CD4-positive, alpha-beta T cell treated with Interleukin-12 subunit alpha and Interleukin-12 subunit beta, for 1 hour (primary cell): ENCODE measurements at places on chromosomes 2 and 18.
A peak's percentile ranks its signal among the peaks of the same experiment; 100 is the strongest.

GRCh38 chr18:7626922-7627440, 59.9 kb downstream of the PTPRM start:
- no peak for DNase-seq

- no peak for DNase-seq
Measured at GRCh38 chr2:150075831-150076230, 411.6 kb downstream of the RND3 start.

DNA sequence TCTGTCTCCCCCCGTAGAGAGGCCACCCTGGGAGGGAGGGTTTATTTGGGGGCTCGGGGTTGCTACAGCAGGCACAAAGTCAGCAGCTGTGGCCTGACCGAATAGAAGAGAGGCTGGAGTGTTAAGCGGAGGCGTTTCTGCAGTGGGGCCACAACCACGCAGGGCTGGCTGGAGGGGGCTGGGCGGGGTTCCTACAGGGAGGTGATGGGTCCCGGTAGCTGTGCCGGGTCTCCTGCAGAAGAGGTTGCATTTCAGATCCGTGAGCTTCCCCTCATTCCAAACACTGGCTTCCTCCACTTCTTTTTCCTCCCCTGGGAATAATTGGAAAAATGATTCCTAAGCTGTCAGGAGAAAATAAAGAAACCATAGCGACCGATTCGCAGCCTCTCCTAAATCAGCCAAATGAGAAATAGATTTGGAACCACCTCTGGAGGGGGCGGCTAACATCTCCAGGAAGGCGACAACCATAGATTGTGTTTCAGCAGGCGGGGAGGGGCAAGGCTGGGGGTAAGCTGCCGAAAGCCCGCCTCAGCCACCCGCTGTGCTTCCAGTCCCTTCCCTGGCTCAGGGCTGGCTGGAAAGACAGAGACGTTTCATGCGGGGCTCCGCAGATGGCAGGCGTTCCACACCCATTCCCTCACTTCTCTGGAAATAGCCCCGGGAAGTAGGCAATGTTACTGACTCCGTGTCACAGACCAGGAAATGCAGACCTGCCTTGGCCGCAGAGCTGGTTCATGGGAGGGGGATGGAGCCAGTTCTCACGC, 85.6 kb upstream of the TAF1B start:
- DNase-seq, result no peak

GRCh38 chr2:23363831-23364230, 21.1 kb upstream of the KLHL29 start:
- no peak for DNase-seq

DNA sequence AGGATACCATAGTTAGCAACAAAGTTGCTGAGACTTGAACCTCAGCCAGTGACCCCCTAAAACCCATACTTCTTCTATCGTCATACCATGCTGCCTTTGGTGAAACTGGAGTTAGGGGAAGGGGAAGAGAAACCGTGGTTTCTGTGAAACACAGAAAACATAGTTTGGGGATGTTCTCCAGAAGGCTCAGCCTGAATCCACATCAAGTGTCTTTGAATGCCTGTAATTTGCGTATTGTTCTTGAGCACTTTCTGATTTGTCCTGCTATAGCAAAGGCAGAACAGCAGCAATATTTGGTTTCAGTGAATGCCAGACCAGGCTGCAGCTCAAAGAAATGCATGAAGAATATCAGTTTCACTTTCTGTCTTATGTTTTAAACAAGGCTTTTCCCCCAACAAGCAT, 258.7 kb downstream of the TTC32 start:
- no peak for DNase-seq

DNA sequence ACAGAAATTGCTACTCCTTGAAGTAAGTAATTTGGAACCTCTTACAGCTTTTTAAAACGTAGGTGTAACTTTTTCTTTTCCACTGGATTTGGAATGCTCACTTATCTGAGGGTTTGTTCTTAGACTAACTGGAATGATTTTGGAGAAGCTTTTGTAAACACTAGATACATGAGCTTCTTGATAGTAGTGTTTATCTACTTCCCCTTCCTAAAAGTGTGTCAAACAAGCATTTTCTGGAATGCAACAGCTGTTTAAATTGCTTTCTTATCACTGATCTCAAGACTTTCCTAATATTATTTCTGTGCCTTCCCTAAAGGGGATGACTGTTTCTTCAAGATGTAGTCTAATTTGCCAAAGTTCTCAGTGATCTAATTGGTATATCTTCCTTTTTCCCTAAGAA, 282.6 kb downstream of the CCDC178 start:
- DNase-seq, result no peak

- DNase-seq, result no peak
Measured at GRCh38 chr2:227765788-227766372, 20.2 kb downstream of the SCYGR8 start.

DNA sequence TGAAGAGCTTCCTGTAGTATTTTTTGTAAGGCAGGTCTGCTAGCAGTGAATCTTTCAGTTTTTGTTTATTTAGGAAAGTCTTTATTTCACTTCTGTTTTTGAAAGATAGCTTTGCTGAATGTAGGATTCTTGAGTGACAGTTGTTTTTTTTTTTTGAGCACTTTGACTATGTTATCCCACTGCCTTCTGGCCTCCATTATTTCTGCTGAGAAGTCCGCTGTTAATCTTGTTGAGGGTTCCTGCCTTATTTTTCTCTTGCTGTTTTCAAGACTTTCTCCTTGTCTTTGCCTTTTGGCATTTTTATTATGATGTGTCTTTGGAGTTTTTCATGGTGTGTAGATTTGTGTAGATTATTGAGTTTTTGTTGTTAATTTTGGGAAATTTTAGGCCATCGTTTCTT, 21.9 kb downstream of the RBFA start:
- no peak for DNase-seq

- peak; percentile 15 for DNase-seq
Measured at GRCh38 chr2:159807183-159808031, 9.4 kb upstream of the CD302 start.

DNA sequence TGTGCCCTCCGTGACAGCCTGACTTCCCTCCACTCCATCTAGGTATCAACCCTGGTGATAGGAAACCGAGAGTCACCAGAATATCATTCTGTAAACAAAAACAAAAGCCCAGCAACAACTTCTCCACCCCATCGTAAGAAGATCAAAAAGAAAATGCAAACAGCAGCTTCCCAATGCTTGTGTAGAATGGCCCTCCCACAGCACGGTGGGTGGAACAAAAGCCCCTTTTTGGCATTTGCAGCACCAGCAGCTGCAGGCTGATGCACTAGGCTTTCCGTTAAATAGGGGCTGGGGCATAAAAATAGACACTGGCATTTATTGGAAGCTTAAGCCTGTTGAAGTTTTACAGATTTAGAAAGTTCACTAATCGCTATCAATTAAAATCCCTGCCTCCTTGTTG, 513.0 kb downstream of the GALR1 start:
- DNase-seq, result no peak

DNA sequence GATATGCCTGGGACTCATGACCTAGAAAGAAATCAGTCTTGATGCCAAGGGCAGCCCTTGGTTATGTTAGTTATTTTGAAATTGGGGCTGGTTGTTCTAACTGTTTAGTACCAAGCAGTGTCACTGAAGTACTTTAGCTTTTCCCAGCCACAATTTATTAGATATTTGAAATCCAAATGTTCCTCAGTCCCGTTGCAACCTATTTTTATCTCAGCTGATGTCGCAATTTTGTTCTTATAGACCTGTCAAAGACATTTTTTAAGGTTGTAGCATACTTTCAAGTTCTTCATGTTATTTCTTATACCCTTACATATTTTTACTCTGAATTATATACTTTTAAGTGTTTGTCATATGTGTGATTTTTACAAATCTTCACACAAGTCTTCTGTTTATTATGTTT, 100.1 kb downstream of the LRP1B start:
- DNase-seq, result no peak

DNA sequence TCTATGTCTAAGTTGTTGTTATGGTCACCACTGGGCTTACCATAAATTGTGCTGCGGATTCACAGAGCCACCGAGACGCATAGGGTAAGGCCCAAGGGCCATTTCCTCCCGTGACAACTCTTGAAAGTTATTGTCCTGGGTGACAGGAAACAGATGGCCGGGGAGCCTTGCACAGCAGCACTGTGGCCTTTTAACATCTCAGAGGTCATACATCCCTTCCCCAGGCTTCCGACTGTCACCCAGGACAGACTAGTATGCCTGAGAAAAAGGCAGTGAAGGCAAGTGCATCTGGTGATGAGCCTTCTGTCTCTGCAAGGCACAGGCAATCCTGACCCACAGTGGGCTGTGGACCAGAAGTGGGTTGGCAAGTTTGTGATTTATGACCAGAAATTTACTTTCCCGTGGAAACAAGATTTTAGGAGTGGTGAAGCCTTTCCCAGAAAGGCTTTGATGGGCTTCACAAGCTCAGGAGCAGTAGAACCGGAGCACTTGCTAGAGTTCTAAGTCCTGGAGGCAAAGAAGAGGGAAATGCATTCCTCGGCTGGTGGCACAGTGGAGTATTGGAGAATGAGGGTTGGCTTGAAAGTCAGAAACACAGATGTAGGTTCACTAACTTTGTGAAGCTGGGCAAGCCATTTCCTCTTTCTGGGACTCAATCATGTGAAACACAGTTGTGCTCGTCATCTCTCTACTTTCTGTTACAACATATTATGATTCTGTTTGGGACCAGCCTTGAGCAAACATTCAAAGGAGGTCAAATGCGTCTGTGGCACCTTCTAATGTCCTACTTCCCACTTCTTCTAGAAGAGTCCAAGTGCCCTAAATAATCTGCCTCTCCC, 2.0 kb upstream of the CAPN14 start:
- no peak for DNase-seq

DNA sequence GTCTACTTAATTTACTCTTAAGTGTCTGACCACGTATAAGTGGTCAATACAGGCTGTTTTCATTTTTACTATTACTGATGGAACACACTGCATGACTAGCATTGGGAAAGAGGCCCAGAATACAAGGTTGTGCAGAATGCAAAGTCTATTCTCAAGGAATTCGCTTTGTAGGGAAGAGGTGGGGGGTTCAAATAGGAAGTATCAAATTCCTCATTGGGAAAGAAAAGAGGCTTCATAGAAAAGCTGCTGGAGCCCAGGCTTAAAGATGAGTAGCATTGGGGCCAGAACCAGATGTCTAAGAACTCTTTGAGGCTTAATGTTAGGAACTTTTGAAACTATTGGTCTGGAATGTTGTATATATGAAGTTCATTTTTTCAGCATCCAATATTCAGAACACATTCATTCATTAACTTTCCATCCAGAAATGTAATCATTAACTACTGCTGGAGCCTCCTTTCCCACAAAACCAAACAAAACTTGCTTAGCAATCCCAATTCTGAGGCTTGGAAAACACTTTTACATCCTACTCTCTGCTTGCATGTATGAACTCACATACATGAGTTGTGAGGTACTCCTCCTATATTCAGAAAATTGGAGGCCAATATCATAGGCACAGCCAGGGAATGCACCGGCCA, 994 bp upstream of the LRATD1 start:
- DNase-seq, result no peak

- no peak for DNase-seq
Measured at GRCh38 chr2:203238292-203238703, 520 bp upstream of the CYP20A1 start.

DNA sequence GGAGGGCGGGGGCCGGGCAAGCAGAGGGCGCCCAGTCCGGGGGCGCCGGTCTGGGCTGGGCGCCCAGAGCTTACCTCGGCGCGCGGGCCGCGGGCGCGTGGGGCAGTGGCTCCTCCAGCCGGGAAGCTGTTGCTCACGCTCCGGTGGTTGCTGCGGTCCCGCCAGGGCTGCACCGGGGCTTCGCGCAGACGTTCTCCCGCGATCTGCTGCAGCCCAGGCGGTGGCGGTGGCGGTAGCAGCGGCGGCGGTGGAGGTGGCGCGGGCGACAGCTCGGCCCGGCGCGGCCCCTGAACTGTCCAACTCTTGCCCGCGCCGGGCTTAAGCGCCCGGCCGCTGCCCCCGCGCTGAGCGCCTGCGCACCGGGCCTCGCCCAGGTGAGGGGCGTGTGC, 391 bp downstream of the ZNF385B start:
- no peak for DNase-seq

DNA sequence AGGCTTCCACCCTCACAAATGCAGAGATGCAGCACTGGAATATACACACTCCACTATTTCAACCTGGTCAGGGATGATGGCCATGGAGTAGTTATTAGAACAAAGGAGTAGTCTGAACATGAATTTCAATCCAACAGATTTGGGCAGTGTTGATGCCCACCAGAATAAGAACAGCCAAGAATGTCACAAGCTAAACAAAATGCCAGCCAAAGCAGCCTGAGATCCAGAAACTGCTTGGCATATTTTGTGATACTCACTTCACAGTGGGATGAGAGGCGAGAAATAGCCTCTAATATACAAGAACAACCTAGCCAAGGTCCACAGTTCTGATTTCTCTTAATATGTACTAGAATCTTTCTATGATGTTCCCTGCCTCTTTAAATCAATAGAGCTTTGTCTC, 58.6 kb upstream of the KLF7 start:
- no peak for DNase-seq

DNA sequence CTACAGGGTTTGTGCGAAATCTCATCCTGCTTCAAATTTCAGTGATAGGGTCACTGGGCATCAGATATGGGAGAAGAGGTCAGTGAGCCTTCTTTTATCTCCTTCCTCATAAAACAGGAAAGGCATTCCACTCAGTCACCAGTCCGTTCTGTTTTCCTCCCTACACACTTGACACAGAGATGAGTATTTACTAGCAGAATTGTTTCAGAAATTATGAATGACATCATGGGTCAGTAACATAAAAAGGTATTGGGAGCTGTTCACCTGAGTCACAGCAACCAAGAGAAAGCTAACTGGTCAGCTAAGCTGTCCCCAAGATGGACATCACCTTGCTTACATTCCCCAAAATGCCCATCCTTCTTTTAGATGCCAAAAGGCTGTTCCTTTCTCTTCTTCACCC, 96.3 kb downstream of the ACVR1 start:
- DNase-seq, result no peak

DNA sequence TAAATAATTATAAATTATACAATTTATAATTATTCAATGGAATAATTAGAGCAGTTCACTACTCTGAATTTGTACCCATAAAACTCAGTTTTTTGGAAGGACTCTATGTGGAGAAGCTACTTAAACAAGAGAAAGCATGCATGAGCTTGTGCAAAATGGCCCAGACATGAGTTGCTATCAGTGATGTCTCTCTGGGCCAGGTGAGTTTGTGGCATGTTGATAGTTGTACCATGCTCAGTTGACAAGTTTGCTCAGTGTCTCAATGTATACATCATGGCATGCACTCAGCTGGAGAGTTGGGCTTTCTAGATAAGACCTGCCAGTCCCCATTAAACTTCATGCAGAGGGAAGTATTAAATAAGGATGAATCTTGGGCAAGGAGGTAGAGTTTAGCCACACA, 153.8 kb upstream of the TACR1 start:
- DNase-seq, result no peak

DNA sequence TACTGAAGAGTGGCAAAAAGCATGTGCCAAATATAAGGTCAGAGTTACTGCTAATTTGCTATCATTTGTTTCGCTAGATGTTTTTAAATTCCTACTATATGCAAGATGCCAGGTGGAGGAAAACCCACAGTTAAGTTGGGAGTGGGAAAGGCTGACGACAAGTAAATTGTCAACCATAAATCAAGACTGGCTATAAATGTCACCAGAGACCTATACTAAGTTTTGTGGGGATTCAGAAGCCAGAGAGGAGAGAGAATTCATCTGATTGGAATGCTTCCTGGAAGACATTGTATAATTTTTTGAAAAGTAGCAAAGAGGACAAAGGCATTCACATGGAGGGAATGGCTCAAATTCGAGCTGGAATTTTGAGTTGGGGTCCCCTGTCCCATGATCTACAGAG, 64.3 kb downstream of the CFAP221 start:
- no peak for DNase-seq

- no peak for DNase-seq
Measured at GRCh38 chr2:198966269-198966668, 491.5 kb downstream of the SATB2 start.
